Chondrocyte (in vitro differentiated cells): ENCODE measurements at places on chromosomes 13 and 19. TPM values are rescaled to one million over a fixed set of nuclear protein-coding genes. Genes with fewer than 3 reads are reported as not detected.

CABP5 gene
- total RNA-seq: not detected in 3 replicates

LGALS7 gene
- not detected in 3 replicates for total RNA-seq

KLK15 gene
- total RNA-seq: not detected in 3 replicates

ATXN8OS gene
- not detected in 3 replicates for total RNA-seq

PLEKHA4 gene
- 16.8 to 34.3 TPM (median 19.6 TPM) in 3 replicates for total RNA-seq

ANKLE1 gene
- total RNA-seq: 0.38 to 0.57 TPM (median 0.53 TPM) in 3 replicates

SPACA4 gene
- not detected in 3 replicates for total RNA-seq

CPB2 gene
- total RNA-seq: not detected in 3 replicates

DHDH gene
- total RNA-seq: not detected in 3 replicates

KLK10 gene
- total RNA-seq: not detected in 3 replicates

C19orf18 gene
- total RNA-seq: 1.4 to 2.1 TPM (median 1.7 TPM) in 3 replicates

PSPN gene
- total RNA-seq: 2.8 to 3.4 TPM (median 3.1 TPM) in 3 replicates

- no peaks in the 10 kb centered on the region for H3K27me3 ChIP-seq
- DNase-seq: no peak
- H3K4me1 ChIP-seq: peaks cover 8% of the 10 kb centered on the region
- H3K27ac ChIP-seq: no peak overlapping the region
- no peaks in the 10 kb centered on the region for H3K36me3 ChIP-seq
These were observed 20.5 kb downstream of the PAK4 start for GRCh38 chr19:39146091-39146490.

- peaks cover 3% of the 10 kb centered on the region for H3K36me3 ChIP-seq
- DNase-seq: no peak
- no peak overlapping the region for H3K4me3 ChIP-seq
These were observed 130.0 kb downstream of the CYSLTR2 start for GRCh38 chr13:48783695-48784230.

- H3K27ac ChIP-seq: peak overlapping the region; percentile 54
- H3K4me3 ChIP-seq: no peak overlapping the region
- no peaks in the 10 kb centered on the region for H3K27me3 ChIP-seq
- peaks cover 47% of the 10 kb centered on the region for H3K4me1 ChIP-seq
- no peaks in the 10 kb centered on the region for H3K36me3 ChIP-seq
- no peak for DNase-seq
These were observed 823.0 kb downstream of the PCDH9 start for GRCh38 chr13:66407128-66407527.

DNA sequence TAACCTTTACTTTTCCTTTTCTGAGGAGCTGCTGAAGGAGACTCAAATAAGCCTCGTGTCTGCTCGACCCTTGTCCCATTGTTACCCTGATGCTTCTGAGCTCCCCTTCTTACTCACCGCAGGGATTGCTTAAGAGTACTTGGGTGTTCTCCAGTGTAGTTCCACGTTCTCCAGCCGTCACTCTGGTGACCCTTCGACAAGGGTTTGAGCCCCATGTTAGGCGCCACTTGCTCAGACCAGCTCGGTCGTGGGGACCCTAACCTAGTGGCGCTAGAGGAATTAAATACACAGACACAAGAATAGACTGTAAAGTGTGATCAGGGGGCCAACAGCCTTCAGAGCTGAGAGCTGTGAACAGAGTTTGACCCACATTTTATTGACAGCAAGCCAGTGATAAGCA lies 10.3 kb downstream of the ZNF480 start:
- no peaks in the 10 kb centered on the region for H3K27me3 ChIP-seq
- no peaks in the 10 kb centered on the region for H3K4me1 ChIP-seq
- no peak overlapping the region for H3K27ac ChIP-seq
- H3K36me3 ChIP-seq: peaks cover 68% of the 10 kb centered on the region
- no peak overlapping the region for H3K4me3 ChIP-seq
- DNase-seq: no peak

DNA sequence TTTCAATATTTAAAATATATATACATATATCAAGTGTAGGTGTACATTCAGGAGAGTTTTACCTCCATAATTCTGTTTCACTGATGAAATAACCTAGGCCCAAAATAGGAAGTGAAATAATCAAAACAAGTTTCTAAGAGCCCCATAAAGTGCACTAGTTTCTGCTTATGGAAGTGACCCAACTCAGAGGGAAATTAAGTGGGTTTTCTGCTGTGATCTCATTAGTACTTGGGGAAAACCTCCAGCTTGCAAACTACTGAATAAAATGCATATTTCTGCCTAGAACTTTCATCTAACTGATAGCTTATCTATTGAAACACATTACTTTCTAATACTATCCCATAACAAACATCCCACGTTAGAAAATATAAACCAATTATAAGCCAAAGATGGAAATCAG lies 45.4 kb upstream of the MIR17HG start:
- H3K36me3 ChIP-seq: no peaks in the 10 kb centered on the region
- no peak overlapping the region for H3K27ac ChIP-seq
- no peak for DNase-seq
- no peak overlapping the region for H3K4me3 ChIP-seq
- no peaks in the 10 kb centered on the region for H3K4me1 ChIP-seq

- H3K4me1 ChIP-seq: peaks cover 23% of the 10 kb centered on the region
- peak overlapping the region; percentile 53 for H3K27ac ChIP-seq
- no peaks in the 10 kb centered on the region for H3K36me3 ChIP-seq
- DNase-seq: no peak
These were observed 88.1 kb downstream of the TSHZ3 start for GRCh38 chr19:31261019-31261602.

DNA sequence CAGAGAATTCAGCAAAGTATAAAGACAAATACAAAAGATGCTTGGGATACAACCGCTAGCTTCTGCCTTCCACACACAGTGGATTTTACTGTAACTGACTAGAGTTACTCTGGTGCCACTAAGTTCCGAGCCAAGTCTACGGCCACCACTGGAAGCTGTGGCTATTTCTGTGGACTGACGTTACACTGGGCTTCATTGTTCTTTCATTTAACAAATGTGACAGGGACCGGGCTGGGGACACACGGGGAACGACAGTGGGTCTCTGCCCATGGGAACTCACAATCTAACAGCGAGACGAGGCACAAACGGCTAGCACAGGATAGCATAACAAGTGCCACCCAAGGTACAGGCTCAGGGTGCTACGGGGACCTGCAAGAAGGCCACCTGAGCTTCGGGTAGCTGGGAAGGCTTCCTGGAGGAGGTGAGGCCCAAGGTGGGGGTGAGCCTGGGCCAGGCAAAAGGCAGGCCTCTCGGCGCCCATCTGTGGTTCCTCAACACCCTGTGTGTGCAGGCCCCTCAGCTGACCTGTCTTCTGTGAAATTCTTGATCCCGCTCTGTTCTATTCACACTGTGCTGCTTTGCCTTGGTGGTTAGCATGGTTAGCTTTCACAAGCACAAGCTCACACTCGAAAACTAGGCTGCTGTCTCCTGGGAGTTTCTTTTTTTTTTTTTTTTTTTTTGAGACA lies 10.3 kb upstream of the IL4I1 start:
- no peak overlapping the region for H3K27ac ChIP-seq
- peaks cover 11% of the 10 kb centered on the region for H3K4me1 ChIP-seq
- H3K27me3 ChIP-seq: no peaks in the 10 kb centered on the region

GRCh38 chr13:26855921-26856320 lies 95.3 kb upstream of the GPR12 start:
- H3K27ac ChIP-seq: no peak overlapping the region
- H3K4me1 ChIP-seq: no peaks in the 10 kb centered on the region
- peaks cover 28% of the 10 kb centered on the region for H3K27me3 ChIP-seq
- H3K36me3 ChIP-seq: no peaks in the 10 kb centered on the region

DNA sequence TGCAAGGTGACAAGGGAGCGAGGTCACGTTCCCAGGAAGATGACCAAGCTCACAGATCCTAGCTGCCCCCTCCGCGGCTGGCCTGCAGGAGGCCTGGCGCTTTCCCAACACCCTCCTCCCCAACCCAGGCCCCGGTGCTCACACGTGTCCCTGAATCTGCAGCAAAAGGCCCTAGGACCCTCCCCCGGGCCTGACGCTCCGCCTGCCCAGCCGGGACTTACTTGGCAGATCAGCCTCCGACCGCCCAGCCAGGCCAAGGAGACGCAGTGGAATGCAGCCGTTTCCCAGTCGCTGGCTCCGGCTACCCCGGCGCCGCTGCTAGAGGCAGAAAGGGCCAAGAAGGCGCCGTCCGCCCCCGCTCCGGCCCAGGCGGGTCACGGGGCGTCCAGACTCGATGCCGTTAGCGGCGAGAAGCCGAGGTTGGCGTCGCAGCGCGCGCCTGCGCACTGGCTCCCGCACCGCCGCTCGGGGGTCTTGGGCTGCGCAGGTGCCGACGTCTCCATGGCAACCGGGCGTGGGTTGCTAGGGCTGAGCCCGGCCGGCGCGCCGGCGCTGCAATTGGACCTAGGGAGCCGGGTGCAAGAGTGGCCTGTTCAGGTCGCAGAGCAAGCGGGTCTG lies at the start of gene PNMA8A:
TSS of gene PNMA8A (minus strand) at position 448 of the 618 bp plus-strand sequence. CDS start 528 bp downstream, outside the sequence.
- no peaks in the 10 kb centered on the region for H3K36me3 ChIP-seq
- H3K4me1 ChIP-seq: peaks cover 43% of the 10 kb centered on the region
- H3K4me3 ChIP-seq: peak within 1 kb of the TSS; percentile 58
- peak within 1 kb of the TSS; percentile 65 for H3K27ac ChIP-seq

- peaks cover 7% of the 10 kb centered on the region for H3K4me1 ChIP-seq
- H3K36me3 ChIP-seq: no peaks in the 10 kb centered on the region
- DNase-seq: no peak
- no peak overlapping the region for H3K27ac ChIP-seq
- no peaks in the 10 kb centered on the region for H3K27me3 ChIP-seq
These were observed 59.8 kb upstream of the RFC3 start for GRCh38 chr13:33758113-33758512.

DNA sequence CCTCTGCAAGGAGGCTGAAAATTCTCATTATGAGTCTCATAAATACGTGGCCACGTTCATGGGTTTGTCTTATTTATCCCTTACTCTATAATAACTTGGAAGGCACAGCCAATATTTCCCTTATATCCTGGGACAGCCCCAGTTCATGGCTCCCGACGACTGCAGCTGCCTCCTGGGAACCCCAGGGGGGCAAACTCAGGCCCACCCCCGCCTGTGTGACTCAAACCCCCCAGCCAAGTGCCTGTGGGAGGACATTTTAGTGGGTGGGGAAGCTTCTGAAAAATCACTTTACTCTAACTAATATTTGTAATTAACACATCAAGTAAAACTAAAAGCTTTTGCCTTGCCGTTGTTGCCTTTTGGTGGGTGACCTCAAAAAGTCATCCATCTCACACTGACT lies 14.3 kb downstream of the RASA3 start:
- DNase-seq: peak; percentile 39
- H3K27me3 ChIP-seq: no peaks in the 10 kb centered on the region
- peaks cover 5% of the 10 kb centered on the region for H3K36me3 ChIP-seq
- H3K4me1 ChIP-seq: peaks cover 64% of the 10 kb centered on the region

DNA sequence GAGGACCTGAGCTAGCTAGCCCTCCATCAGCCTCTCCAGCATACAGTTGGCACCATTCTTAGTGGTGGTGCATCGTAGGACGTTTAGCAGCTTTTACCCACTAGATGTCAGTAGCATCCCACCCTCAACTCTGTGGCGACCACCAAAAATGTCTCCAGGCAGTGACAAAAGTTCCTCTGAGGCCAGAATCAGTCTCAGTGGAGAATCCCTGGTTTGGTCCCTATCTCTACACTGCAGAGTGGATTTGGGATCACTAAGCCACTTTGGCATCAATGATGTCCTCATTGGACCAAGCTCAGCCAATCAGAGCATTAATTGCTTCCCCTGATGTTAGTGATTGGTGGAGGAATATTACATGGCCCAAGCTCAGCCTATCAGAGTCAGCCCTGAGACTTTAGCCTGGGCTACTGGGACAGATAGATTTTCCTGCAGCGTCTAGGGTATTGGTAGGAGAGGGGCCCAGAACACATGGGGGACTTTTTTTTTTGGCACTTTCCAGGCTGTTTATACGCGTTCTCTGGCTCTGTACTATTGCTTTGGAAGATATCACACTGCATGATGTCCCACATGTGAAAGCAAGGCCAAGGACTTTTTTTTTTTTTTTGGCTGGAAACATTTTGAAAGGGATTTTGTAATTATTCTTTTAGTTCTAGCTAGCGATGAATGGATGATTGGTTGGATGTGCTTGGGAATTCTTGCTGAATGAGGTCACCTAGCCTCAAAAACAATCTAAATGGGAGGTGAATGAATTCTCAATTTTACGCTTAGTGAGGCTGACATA lies 7.0 kb downstream of the TMEM221 start:
- H3K36me3 ChIP-seq: no peaks in the 10 kb centered on the region
- DNase-seq: no peak
- H3K4me3 ChIP-seq: no peak overlapping the region
- H3K27ac ChIP-seq: no peak overlapping the region

- H3K4me1 ChIP-seq: peaks cover 16% of the 10 kb centered on the region
- H3K27ac ChIP-seq: no peak overlapping the region
- no peak overlapping the region for H3K4me3 ChIP-seq
These were observed 370.7 kb downstream of the COG6 start for GRCh38 chr13:40026174-40026585.

- no peak for DNase-seq
- peak overlapping the region; percentile 45 for H3K27ac ChIP-seq
- peaks cover 4% of the 10 kb centered on the region for H3K36me3 ChIP-seq
- no peak overlapping the region for H3K4me3 ChIP-seq
- peaks cover 29% of the 10 kb centered on the region for H3K4me1 ChIP-seq
These were observed 31.3 kb downstream of the SAE1 start for GRCh38 chr19:47161876-47162489.

DNA sequence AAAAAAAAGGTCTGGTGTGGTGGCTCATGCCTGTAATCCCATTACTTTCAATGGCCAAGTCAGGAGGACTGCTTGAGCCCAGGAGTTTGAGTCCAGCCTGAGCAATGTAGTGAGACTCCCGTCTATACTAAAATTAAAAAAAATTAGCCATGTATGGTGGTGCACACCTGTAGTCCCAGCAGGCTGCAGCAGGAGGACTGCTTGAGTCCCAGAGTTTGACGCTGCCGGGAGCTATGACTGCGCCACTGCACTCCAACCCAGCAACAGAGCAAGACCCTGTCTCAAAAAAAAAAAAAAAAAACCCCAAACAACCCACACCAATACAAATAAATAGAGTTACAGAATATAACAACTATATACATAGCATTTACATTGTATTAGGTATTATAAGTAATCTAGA lies 65.7 kb downstream of the MICU2 start:
- H3K36me3 ChIP-seq: peaks cover 12% of the 10 kb centered on the region
- H3K27ac ChIP-seq: no peak overlapping the region
- no peak overlapping the region for H3K4me3 ChIP-seq
- DNase-seq: no peak
- H3K4me1 ChIP-seq: peaks cover 32% of the 10 kb centered on the region

- H3K27ac ChIP-seq: no peak overlapping the region
- no peak overlapping the region for H3K4me3 ChIP-seq
- no peaks in the 10 kb centered on the region for H3K36me3 ChIP-seq
- no peak for DNase-seq
These were observed 191.5 kb downstream of the LHFPL6 start for GRCh38 chr13:39411511-39411910.

- H3K36me3 ChIP-seq: peaks cover 25% of the 10 kb centered on the region
- H3K4me3 ChIP-seq: no peak overlapping the region
- no peaks in the 10 kb centered on the region for H3K4me1 ChIP-seq
- no peaks in the 10 kb centered on the region for H3K27me3 ChIP-seq
These were observed 46.2 kb downstream of the ZNF557 start for GRCh38 chr19:7115721-7116120.
